ENCODE measurements at places on chromosomes 7 and 10.

DNA sequence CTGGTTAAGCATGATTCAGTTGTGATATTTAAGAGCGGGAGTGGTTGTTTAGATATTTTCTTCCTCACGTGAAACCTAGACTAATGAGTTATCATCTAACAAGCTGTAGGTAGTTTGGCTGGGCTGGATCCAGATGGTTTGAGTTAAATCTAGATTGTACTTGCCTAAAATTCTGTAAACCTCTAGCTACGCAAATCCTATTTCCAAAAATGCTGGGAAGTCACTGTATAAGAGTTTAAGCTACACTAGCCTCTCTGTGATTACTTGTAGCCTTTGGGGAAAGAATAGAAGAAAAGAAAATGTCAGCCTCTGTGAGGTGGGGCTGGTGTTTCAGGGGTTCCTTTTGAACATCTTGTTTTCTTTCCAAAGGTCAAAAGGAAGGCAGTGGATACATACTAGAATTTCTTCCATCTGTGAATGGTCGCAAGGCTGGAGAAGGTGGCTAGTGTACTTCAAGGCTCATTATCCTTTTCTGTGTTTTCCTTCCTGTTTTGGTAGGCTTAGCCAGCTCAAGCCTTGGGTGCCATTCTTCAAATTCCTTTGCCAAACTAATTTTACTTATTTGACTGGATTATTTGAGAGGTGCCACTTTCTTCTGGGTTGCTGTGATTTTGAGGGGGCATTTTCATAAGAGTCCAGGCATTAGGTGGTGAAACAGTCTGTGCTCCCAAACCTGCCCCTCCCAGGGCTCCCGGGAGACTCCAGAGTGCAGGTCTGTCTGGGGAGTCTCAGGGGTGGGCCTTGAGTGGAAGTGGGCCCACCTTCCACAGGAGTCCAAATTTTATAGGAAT lies 5.2 kb upstream of the EN2 start:
- DNase-seq: no peak

DNA sequence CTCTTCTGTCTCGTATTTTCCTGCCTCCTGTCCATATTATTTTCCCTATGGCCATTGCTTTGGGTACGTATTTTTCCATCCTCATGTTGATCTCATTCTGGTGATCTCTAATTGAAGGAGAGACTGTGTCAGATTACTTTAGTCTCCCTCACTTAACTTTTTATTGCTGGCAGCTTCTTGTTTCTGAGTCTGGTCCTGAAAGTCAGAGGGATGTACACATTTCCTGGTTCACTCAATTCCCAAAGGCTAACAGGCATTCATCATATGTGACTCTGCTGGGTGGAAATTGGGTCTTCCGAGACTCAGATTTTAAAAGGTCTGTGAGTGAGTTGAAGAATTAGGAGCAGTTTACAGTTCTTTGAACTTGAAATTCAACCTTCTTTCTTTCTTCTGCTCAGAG lies 10.9 kb downstream of the UMAD1 start:
- DNase-seq: no peak

DNA sequence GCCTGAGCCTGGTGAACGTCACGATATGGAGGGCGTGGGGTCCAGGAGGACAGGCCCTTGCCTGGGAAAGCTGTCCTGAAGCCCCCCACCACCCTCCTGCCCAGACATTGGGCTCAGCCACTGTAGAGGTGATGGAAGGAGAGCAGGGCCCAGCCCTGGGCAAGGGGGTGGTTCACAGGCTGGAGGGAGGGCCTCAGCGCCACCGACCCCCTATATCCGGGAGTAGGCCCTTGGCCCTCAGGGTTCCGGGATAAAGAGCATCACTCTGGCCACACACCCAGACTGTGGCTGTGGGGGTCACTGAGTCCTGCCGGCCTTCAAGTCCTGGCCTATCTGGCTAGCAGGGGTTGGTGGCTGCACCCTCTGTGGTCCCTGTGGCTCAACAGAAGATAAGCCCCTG lies 55.3 kb upstream of the GTF2IRD1 start:
- DNase-seq: no peak

DNA sequence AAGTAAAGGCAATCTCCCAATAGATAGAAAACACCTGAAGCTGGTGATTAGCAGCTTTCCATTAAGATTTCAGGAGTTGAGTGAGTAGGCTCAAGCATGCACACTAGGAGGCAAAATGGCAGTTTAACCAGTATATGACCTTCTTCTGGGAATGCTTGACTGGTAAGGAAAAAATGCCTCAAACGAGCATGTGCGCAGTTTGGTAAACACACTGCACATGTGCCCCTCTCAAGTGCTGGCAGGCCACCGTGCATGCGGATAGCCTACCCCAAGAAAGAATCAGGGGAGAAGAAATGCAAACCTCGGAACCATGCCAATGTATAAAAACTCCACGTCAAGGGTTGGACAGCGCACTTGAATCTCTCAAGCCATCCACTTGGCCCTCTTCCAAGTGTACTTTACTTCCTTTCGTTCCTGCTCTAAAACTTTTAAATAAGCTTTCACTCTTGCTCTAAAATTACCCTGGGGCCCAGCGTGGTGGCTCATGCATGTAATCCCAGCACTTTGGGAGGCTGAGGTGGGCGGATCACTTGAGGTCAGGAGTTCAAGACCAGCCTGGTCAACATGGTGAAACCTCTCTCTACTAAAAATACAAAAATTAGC lies 98.8 kb upstream of the CDK1 start:
- DNase-seq: no peak

GRCh38 chr7:1247527-1248041 lies 14.9 kb downstream of the UNCX start:
- DNase-seq: no peak

- no peak for DNase-seq
Observed at GRCh38 chr7:18768256-18768655, 272.7 kb downstream of the HDAC9 start.

GRCh38 chr7:39536951-39537350 lies 29.3 kb upstream of the YAE1 start:
- DNase-seq: no peak

DNA sequence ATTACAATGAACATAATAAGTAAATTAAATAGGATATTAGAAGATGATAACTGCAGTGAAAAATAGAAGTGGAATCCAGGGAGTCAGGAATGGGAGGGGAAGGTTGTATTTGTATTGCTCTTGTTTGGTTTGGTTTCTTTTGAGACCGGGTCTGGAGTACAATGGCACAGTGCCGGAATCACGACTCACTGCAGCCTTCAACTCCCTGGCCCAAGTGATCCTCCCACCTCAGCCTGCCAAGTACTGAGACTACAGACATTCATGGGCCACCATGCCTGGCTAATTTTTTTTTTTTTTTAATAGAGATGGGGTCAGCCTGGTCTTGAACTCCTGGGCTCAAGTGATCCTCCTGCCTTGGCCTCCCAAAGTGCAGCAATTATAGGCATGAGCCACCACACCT lies 59.9 kb upstream of the LRRC4 start:
- DNase-seq: no peak
